ENCODE measurements at places on chromosomes 5 and 9.

DNA sequence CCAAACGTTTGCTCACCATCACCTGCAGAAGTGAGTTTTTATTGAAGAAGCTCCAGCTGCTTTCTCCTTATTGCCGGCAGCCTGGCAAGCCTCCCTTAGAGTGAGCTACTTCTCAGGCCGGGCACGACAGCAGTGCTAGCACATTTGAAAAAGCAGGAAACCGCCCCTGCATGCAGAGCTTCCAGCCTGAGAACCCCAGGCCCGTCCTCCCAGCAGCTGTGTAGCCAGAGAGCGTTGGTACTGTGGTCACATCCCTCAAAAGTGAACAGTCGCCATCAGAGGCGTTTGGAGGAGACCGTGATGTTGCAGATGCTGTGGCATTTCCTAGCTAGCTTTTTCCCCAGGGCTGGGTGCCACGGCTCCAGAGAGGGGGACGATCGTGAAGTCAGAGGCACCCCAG lies 23.5 kb downstream of the SLC25A25 start:
- no peak for DNase-seq

DNA sequence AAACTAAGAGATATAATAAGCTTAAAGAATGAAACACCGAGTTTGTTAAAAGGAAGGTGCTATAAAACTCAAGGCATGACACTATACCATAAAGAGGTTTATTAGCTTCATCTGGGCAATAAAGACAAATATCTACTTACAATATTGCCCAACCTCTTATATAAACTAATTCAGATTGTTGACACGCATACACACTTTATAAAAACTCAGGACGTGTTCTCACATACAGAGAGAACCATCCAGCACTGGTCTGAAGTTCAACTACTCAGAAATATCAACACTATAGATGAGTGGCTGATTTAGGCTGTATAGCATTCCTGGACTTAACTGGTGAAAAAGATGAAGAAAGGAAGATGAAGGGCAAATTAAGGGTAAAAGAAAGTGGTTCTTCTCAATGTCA lies 81.2 kb downstream of the FRMD3 start:
- DNase-seq = no peak

DNA sequence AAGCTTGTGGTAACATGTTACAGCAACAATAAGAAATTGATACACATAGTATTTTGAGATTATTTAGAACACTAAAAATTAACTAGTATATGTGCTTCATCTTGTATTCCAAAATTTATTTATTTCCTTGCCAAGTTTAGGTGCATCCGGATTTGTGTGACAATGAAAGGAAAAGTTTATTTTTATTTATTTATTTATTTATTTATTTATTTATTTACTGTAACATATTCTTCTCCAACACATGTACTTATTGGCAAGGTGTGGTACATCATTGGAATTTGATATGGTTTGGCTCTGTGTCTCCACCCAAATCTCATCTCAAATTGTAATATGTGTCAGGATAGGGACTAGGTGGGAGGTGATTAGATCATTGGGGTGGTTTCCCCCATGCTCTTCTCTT lies 373.3 kb upstream of the EDIL3 start:
- DNase-seq = no peak

- DNase-seq = no peak
These were observed 24.6 kb upstream of the LRRC14B start for GRCh38 chr5:166441-167372.

GRCh38 chr9:20252778-20253177 lies 369.5 kb downstream of the MLLT3 start:
- no peak for DNase-seq

DNA sequence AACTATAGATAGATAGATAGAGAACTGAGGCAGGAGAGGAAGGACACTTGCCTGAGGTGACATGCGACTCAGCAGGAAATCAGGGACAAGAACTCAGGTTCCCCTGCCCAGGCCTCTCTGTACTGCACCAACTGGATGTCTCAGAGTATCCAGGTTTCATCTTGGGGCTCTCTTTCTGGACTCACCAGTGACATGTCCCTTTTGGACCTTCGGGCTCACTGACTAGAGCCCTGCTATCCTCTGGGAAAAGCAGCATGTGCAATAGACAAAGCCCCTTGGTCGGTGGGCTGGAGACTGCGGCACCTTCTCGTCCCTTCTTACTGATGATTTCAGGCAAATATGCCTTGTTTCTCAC lies 104.5 kb downstream of the RGS3 start:
- peak; percentile 2 for DNase-seq

GRCh38 chr9:35829764-35830096 lies 702 bp downstream of the TMEM8B start:
- no peak for DNase-seq

Data from CD4-positive, alpha-beta T cell treated with Interleukin-15 for 1 hour (primary cell).